ENCODE measurements at places on chromosomes 4 and X.

- no peak for DNase-seq
Measured at GRCh38 chr4:169189372-169189771, 81.4 kb downstream of the SH3RF1 start.

- no peak for DNase-seq
Measured at GRCh38 chr4:23728393-23728792, 161.5 kb downstream of the PPARGC1A start.

DNA sequence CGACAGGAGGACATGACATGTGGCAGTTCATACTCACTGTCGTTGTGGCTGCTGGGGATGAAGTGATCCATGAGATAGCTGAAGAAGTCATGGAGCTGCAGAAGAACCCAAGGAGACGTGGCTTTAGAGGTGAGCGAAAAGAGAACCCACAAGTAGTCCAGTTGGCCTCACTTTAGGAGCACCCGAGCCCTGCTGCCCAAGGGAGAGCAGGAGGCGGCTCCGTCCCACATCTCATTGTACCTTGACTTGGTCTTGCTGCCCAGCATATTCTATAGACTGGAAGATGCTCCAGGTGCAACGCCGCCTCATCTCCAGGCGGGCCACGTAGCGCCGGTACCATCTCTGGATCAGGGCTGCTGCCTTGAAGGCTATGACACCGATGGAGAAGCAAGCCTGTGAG is 10.6 kb downstream of the PPEF2 start:
- DNase-seq, result no peak

DNA sequence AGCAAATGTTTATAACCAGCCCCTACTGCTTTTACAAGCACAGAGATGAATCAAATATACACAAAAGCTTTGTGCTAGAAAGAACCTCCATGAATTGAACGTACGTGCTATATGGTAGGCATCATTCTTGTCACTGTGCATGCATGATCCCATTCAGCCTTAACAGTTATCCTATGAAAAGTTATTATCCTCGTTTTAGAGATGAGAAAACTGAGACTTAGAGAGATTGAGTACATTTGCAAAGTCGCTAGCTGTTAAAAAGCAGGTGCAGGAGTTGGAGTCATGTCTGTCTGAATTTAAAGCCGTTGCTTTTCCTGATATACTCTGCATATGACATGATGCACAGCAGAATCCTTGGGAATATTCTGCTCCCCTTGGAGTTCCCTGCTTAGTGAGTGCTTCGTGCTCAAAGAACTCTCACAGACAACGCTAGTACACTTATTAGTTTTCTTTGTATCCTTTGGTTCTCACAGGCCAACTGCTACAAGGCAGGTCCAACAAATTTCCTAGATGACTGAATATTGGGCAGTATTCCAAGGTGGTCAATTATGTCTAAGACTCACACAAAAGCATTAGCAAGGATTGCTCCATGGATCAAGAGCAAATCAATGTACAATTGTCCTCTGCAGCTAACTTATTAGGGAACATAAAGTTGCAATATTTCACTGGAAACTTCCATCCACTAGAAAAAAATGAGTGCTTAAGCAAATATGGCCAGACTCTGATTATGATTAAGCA is 42.8 kb upstream of the TRIM2 start:
- no peak for DNase-seq

DNA sequence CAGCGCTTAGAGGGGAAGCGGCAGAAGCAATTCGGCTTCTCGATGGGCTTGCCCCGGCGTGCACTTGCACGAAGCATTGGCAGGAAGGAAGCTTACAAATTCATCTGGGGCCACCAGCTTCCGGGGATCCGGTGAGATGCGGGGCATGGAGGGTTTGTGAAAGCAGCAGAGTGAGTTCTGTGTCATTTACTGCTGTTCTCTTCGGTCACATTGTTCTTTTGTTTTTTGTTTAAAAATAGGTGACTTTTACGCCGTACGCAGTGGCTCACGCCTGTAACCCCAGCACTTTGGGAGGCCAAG is 47.0 kb downstream of the ASMT start:
- no peak for DNase-seq

GRCh38 chr4:150264595-150265161 is 186.4 kb downstream of the DCLK2 start:
- no peak for DNase-seq

DNA sequence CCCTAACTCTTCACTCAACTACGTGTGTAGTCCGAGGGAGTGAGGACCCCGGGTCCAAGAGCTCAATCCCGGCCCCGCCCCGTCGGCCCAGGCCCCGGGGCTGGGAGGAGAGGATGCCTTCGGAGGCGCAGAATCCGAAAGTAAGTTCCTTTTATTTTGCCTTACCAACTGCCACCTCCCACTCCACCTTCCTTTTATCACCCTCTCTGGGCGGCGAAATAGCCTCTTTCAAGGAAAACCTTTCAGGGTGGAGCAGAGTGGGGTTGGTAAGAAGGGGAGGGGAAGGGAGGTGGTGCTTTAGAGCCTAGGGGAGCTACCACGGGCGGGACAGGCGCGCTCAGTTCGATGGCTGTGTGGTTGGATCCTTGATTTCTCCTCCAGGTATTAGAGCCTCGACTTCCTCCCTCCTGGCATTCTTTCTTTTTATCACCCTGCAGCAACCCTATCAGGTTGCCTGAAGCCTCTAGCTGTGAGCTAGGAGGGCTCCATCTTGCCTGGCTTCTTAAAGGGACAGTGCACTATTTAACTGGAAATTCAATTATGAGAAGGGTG is 191.2 kb downstream of the RRAGB start:
- DNase-seq, result peak; percentile 0

All from GDM1 (cell line).